ENCODE measurements at places on chromosomes 6 and 20.

GRCh38 chr20:23162887-23163286 is 76.8 kb upstream of the CD93 start:
- no peak overlapping the region for H3K4me3 ChIP-seq
- no peak for DNase-seq
- H3K36me3 ChIP-seq: no peaks in the 10 kb centered on the region
- H3K27ac ChIP-seq: no peak overlapping the region

- no peak overlapping the region for H3K27ac ChIP-seq
- H3K4me1 ChIP-seq: no peaks in the 10 kb centered on the region
- H3K36me3 ChIP-seq: no peaks in the 10 kb centered on the region
- H3K27me3 ChIP-seq: peaks cover 16% of the 10 kb centered on the region
These were observed 143.9 kb upstream of the INSM1 start for GRCh38 chr20:20223981-20224380.

DNA sequence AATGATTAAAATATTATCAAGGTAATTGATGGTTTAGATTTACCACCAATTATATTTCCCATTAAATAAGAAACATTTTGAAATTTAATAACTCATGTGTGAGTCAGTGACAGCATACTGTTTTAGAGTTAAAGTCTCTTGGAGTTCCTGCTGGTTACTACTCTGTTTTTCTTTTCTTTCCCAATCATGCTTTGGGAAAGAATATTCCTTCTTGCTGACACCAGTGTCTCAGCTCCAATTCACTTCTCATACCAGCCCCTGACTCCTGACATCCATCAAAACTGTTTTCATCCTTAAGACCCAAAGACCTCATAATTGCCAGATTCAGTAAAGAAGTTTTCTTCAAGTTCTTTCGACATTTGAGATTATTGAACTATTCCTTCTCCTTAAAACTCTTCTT is 50.3 kb downstream of the AIG1 start:
- peak overlapping the region; percentile 59 for H3K27ac ChIP-seq
- H3K4me1 ChIP-seq: peaks cover 40% of the 10 kb centered on the region
- DNase-seq: peak; percentile 62

DNA sequence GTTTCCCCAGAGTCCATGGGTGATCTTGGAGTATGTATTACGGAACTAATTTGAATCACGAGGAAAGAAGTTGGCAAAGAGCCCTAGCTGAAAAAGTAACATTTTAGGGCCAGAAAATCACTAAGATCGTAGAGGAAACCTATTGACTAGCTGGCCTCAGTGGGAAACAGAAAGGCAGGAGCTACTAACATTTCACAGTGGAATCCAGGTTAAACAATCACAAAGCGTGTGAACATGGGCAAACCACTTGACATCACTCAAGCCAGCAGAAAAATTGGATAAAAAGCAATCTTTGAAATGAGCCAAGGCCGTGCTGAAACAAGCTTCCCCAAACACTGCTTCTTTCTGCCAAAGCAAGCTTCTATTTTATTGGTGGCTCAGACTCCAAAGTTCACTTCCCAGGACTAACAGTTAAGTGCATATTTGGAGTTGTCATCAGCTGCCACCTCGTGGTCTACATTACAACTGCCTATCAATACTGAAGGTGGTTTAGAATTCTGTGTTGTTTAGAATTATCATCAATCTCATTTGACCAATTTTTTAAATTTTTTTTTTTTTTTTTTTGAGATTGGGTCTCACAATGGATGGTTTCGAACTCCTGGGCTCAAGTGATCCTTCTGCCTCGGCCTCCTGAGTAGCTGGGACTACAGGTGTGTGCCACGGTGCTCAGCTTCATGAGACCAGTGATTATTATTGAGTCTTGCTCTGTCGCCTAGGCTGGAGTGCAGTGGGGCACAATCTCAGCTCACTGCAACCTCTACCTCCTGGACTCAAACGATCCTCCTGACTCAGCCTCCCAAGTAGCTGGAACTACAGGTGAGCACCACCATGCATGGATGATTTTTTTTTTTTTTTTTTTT is 10.6 kb downstream of the RPS10 start:
- no peaks in the 10 kb centered on the region for H3K27me3 ChIP-seq
- 0 out of 2 replicates have a peak overlapping the region, but pooled peaks have one; percentile 5 for H3K27ac ChIP-seq
- no peak overlapping the region for H3K4me3 ChIP-seq

DNA sequence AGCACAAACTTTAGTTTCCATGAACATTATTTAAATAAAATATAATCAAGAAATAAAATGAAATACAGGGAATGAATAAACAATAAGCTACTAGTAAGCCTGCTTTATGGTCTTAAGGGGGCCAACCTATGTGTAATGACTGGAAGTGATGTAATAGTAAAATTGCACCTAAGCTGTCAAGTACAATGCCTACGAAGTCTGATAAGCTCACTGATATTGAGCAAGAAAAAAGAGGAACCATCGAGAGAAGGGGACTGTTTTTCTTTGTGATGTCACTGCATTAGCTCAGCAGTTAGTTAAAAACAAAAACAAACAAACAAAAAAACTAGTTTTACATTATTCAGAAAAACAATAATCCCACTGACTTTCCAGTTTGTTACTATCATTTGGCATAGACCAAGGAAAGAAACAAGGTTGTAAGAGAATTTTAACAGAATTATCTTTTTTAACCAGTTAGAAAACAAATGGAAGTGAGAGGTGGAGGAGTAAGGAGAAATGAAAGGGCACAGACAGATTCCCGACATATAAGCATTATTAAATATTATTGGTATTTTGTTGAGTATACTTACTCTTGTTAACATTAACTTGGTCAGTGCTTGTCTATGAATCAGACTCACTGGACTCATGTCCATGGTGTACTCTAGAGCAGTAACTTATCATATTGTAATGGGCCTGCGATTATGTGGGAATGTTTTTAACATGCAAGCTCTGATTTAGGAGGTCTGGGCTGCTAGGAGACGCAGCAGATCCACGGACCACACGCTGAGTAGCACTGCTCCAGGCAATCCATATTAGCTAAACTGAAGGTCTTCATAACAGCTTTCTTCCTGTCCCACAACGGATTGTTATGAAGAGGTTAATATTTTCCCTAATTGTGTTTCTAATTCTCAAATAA is 99.6 kb upstream of the HMGCLL1 start:
- no peaks in the 10 kb centered on the region for H3K4me1 ChIP-seq
- H3K27me3 ChIP-seq: no peaks in the 10 kb centered on the region
- no peak overlapping the region for H3K27ac ChIP-seq
- no peaks in the 10 kb centered on the region for H3K36me3 ChIP-seq
- no peak overlapping the region for H3K4me3 ChIP-seq

DNA sequence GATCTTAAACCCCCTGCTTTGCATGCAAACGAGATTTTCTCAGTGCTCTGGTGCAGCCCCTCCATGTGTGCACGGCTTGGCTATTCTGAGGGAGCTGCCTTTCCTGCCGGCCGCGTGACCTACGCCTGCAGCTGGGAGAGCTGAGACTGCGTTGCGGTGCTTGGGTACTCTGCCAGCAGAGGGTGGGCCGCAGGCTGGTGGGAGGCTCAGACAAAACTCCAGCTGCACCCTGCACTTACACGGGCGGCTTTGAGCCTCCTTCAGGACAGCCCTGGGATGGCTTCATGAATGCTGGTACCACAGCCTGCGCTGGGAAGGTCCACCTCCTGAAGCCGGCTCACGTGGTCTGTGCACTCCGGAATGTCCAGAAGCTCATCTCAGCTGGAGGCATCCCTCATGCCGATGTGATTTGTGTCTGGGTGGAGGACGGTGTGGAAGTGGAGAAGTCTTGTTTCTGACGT is 223.7 kb downstream of the DLL1 start:
- H3K27ac ChIP-seq: no peak overlapping the region
- H3K4me1 ChIP-seq: no peaks in the 10 kb centered on the region
- H3K27me3 ChIP-seq: no peaks in the 10 kb centered on the region
- peak; percentile 43 for DNase-seq
- no peak overlapping the region for H3K4me3 ChIP-seq

- peaks cover 29% of the 10 kb centered on the region for H3K4me1 ChIP-seq
- H3K4me3 ChIP-seq: no peak overlapping the region
- DNase-seq: no peak
- no peak overlapping the region for H3K27ac ChIP-seq
- no peaks in the 10 kb centered on the region for H3K27me3 ChIP-seq
These were observed 7.9 kb upstream of the ARMC12 start for GRCh38 chr6:35728683-35729678.

- no peaks in the 10 kb centered on the region for H3K4me1 ChIP-seq
- H3K4me3 ChIP-seq: no peak overlapping the region
- H3K36me3 ChIP-seq: no peaks in the 10 kb centered on the region
- no peak for DNase-seq
- H3K27ac ChIP-seq: no peak overlapping the region
- no peaks in the 10 kb centered on the region for H3K27me3 ChIP-seq
These were observed 239.5 kb downstream of the TFAP2A start for GRCh38 chr6:10175362-10175761.

DNA sequence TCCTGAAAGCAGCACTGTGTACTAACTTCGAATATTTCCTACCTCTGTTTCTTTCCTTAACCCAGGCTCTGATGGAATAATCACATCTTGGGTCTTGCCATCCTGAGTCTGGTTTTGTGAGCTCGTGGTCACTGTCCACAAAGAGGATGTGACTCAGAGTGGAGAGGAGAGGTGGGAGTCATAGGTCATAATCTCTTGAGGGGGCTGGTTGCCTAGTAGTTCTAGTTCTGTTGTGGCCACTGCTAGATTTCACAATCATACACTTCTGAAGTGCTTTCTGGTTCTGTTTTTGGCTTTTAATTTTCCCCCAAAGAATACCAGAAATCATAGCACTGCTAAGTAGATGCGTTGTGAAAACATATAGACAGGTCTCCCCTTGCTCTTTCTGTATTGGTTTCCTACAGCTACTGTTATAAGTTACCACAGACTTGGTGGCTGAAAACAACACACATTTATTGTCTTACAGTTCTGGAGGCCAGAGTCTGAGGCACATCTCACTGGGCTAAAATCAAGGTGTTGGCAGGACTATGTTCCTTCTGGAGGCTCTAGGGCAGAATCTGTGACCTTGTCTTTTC is 102.8 kb downstream of the NRSN1 start:
- peaks cover 19% of the 10 kb centered on the region for H3K4me1 ChIP-seq
- no peaks in the 10 kb centered on the region for H3K27me3 ChIP-seq
- peak; percentile 84 for DNase-seq
- no peak overlapping the region for H3K4me3 ChIP-seq
- no peaks in the 10 kb centered on the region for H3K36me3 ChIP-seq
- peak overlapping the region; percentile 59 for H3K27ac ChIP-seq

- H3K4me3 ChIP-seq: peak overlapping the region; percentile 82
- H3K36me3 ChIP-seq: peaks cover 13% of the 10 kb centered on the region
- H3K27me3 ChIP-seq: no peaks in the 10 kb centered on the region
These were observed 1.3 kb downstream of the TSPYL1 start for GRCh38 chr6:116278481-116278829.

DNA sequence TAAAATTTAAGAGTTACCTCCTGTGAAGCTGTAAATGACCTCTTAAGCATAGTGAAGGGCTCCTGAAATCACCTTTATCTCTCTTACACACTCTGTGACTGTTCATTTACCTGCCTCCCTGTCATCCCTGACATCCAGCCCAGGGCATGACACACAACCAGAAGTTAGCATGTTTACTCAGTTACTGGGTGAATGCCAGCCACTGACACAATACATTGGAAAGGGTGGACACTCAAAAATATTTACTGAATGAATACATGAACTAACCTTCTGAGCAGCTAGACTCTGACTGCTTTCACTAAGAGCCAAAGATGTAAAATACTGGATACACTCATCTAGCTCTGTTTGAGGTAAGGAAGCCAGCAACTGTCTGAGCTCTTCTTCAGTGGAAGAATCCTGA is 25.3 kb downstream of the SERAC1 start:
- H3K27me3 ChIP-seq: no peaks in the 10 kb centered on the region
- H3K27ac ChIP-seq: peak overlapping the region; percentile 57
- peak; percentile 95 for DNase-seq
- no peak overlapping the region for H3K4me3 ChIP-seq
- peaks cover 3% of the 10 kb centered on the region for H3K36me3 ChIP-seq

DNA sequence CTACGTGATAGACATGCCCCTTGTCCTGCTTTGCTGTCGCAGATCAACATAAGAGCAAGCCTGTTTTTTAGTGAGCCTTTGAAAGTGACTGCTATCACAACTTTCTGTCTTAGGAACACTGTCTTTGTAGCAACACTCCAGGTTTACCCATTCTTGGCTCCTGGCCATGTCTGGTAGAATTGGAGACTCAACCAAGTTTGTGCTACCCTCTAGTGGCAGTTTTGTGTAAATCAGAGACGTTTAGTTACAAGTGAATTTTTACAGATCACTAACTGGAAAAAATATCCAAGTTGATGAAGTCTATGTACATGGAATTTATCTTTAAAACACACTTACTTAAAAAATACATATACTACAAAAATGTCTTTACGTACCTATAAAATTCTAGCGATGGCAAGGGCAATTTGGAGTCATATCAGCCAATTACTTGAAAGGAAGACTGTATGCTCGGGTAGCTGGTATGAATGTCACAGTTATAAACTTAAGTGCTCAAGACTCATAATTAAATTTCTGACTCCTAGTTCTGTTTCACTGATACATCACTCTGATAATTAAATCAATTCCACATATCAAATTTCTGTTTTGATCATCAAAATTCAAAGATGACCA is 101.4 kb downstream of the ADGB start:
- H3K4me1 ChIP-seq: no peaks in the 10 kb centered on the region
- H3K27ac ChIP-seq: no peak overlapping the region
- H3K27me3 ChIP-seq: no peaks in the 10 kb centered on the region

DNA sequence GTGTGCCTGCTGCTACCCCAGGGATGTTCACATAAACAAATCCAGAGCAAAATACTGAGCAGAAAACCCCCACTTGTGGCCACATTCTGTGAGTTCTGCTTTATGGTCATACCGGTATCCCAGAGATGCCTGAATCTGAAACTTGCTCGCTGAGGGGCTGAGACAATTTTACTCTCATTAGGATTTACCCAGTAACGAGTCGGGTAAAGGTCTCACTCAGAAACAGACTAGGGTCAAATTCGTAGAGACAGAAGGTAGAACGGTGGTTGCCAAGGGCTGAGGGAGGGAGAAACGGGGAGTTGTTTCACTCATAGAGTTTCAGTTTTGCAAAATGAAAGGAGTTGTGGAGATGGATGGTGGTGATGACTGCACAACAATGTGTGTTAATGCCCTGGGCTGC is 45.4 kb upstream of the NKX2-2 start:
- peaks cover 7% of the 10 kb centered on the region for H3K27me3 ChIP-seq
- H3K4me3 ChIP-seq: no peak overlapping the region
- no peaks in the 10 kb centered on the region for H3K36me3 ChIP-seq
- DNase-seq: no peak
- no peak overlapping the region for H3K27ac ChIP-seq

DNA sequence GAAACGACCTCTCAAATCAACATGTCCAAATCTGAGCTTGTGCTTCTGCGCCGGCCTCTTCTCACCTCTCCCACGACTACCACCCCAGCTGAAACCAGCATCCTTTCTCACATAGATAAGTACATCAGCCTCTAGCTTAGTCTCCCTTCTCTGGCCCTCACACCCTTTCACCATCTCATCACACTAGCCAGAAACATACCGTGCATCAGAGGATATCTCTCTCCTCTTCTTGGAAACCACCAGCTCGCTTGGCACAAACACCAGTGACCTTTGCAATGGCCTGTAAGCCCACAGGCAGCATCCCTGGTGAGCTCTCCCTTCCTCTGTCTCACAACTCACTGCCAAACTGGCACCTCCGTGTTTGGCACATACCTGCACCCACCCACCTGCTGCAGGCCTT is 291.8 kb downstream of the EYA4 start:
- H3K4me1 ChIP-seq: no peaks in the 10 kb centered on the region
- H3K36me3 ChIP-seq: no peaks in the 10 kb centered on the region
- H3K4me3 ChIP-seq: no peak overlapping the region
- no peak overlapping the region for H3K27ac ChIP-seq
- peaks cover 32% of the 10 kb centered on the region for H3K27me3 ChIP-seq
- DNase-seq: no peak

GRCh38 chr6:129637340-129638054 is 72.5 kb downstream of the ARHGAP18 start:
- peaks cover 12% of the 10 kb centered on the region for H3K36me3 ChIP-seq
- no peak overlapping the region for H3K27ac ChIP-seq
- H3K4me3 ChIP-seq: no peak overlapping the region
- H3K27me3 ChIP-seq: no peaks in the 10 kb centered on the region
